ENCODE measurements at places on chromosomes 2 and 18.

GRCh38 chr2:17387591-17387990 is 130.6 kb downstream of the RAD51AP2 start:
- DNase-seq, result no peak

DNA sequence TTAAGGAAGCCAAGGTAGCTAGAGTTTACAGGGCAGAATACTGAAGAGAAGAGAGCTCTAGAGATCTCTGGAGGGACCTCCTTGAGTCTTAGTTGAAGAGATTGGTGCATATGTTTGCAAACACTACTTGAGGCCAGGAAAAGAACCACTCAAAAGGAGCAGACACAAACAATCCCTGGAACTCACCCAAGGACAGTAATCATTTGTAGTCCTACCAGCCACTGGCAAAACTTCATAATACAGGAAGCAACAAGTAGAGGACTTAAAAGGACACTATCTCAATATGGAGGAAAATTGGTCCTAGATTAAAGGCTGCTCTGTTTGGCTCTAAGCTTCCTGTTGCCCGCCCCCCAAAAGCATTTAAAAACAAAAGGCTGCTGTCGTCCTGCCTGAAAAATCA is 46.9 kb upstream of the UBXN4 start:
- no peak for DNase-seq

DNA sequence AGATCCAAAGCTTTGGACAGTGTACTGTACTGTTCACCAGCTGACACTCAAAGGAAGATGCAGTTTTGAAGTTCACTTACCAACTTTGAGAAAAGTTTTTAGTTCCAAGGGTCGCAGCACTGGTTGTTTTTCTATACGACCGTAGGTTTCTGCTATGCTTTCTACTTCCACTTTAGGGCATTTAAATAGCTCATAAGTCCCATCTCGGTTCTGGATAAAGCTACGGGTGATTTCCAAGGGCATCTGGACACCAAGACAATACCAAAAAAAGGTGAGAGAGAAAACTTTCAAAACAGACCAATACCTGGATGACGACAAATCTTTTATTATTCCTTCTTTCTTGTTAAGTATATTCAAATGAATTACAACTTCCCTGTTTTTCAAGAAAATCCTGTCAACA is 30.3 kb downstream of the C2orf42 start:
- no peak for DNase-seq

GRCh38 chr2:201986463-201986735 is 47.3 kb upstream of the FZD7 start:
- DNase-seq, result no peak

DNA sequence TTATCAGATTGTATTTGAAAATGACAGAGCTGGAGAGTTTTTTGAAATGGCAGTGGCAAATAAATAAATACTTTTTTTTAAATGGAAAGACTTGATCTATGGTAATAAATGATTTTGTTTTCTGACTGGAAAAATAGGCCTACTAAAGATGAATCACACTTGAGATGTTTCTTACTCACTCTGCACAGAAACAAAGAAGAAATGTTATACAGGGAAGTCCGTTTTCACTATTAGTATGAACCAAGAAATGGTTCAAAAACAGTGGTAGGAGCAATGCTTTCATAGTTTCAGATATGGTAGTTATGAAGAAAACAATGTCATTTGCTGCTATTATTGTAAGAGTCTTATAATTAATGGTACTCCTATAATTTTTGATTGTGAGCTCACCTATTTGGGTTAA is 30.9 kb downstream of the CD28 start:
- DNase-seq, result no peak
